Tibial nerve (tissue), 4 donors: ENCODE measurements at places on chromosomes 3 and 15.

DNA sequence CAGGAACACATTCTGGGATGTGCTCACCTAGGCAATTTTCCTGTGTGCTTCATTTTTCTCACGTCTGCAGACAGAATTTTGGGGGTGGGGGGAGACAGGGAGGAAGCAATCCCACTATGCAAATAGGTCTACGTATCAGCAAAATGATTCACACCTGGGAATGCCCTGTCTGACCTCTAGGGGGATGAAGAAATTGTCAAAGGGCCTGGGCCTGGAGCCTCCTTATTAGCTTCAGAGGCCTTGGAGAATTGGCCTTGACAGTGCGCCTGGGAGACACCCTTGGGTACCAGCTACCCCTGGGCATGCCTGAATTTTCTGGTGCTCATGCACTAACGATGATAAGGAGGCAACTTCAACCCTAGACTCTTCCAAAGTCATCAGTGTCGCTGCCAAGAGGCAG lies 207.5 kb downstream of the CADPS start:
- no peak for DNase-seq
- no peak overlapping the region for H3K4me3 ChIP-seq
- H3K4me1 ChIP-seq: no peaks in the 10 kb centered on the region
- no peaks in the 10 kb centered on the region for H3K27me3 ChIP-seq
- H3K36me3 ChIP-seq: no peaks in the 10 kb centered on the region
- no peak overlapping the region for H3K27ac ChIP-seq

- no peak overlapping the region for H3K27ac ChIP-seq
- H3K27me3 ChIP-seq: no peaks in the 10 kb centered on the region
- no peaks in the 10 kb centered on the region for H3K36me3 ChIP-seq
Observed at GRCh38 chr3:25483456-25483855, 55.4 kb downstream of the RARB start.

GRCh38 chr3:151612115-151612514 lies 121.6 kb upstream of the AADACL2 start:
- no peaks in the 10 kb centered on the region for H3K4me1 ChIP-seq
- DNase-seq: no peak
- H3K36me3 ChIP-seq: no peaks in the 10 kb centered on the region

GRCh38 chr3:46812237-46812791 lies 50.9 kb downstream of the MYL3 start:
- H3K36me3 ChIP-seq: no peaks in the 10 kb centered on the region
- peaks cover 23% of the 10 kb centered on the region for H3K27me3 ChIP-seq
- DNase-seq: no peak
- H3K4me3 ChIP-seq: peak overlapping the region; percentile 35
- H3K4me1 ChIP-seq: no peaks in the 10 kb centered on the region
- no peak overlapping the region for H3K27ac ChIP-seq

DNA sequence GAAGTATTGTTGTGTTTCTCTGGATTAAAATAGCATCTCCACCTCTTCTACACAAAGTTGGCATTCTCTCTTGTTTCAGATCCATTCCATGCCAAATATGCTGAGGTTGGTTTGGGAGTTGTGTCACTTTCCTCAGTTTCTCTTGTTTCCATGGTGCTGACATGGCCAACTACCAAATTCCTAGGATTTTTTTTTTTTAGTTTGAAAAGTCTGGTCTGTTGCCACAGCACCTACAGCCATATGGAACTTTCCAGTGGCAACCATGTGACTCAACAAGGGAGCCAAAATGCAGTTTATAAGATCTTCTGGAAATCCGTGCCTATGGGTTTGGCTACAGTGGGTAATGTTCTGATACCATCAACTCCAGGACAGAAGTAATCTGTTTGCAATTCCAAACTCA lies 96.0 kb upstream of the CLSTN2 start:
- H3K4me3 ChIP-seq: no peak overlapping the region
- no peaks in the 10 kb centered on the region for H3K36me3 ChIP-seq
- no peak overlapping the region for H3K27ac ChIP-seq
- no peaks in the 10 kb centered on the region for H3K4me1 ChIP-seq
- no peak for DNase-seq

GRCh38 chr3:7779331-7779730 lies 722.3 kb upstream of the LMCD1 start:
- no peak overlapping the region for H3K27ac ChIP-seq
- H3K4me3 ChIP-seq: no peak overlapping the region
- H3K27me3 ChIP-seq: no peaks in the 10 kb centered on the region
- H3K4me1 ChIP-seq: no peaks in the 10 kb centered on the region
- no peaks in the 10 kb centered on the region for H3K36me3 ChIP-seq

GRCh38 chr15:90497912-90498311 lies 31.8 kb upstream of the CRTC3 start:
- DNase-seq: no peak
- no peaks in the 10 kb centered on the region for H3K4me1 ChIP-seq
- H3K36me3 ChIP-seq: peaks cover 11% of the 10 kb centered on the region
- no peaks in the 10 kb centered on the region for H3K27me3 ChIP-seq
- H3K27ac ChIP-seq: no peak overlapping the region
- no peak overlapping the region for H3K4me3 ChIP-seq
